ENCODE measurements at places on chromosomes 1 and 21.

GRCh38 chr1:37932759-37933158, 14.1 kb downstream of the INPP5B start:
- DNase-seq = no peak

DNA sequence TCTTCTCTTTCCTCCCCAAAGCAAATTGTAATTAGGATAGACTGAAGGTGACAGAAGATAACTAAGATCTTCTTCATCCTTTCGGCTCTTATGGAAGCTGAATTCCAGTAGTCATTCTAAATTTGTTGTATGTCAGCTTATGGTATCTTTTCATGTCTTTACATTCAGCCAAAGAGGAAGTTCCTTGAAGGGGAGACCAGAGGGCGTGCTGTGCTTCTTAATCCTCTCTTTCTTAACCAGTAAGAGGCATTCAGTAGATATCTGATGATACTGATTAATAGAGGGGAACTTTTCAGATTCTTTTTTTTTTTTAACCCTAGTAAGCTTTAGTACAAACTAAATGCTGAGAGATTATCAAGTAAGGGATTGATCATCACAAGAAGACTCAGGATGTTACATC, 102.3 kb downstream of the OSBPL9 start:
- DNase-seq = no peak

GRCh38 chr1:168709405-168710363, 19.3 kb downstream of the DPT start:
- no peak for DNase-seq

DNA sequence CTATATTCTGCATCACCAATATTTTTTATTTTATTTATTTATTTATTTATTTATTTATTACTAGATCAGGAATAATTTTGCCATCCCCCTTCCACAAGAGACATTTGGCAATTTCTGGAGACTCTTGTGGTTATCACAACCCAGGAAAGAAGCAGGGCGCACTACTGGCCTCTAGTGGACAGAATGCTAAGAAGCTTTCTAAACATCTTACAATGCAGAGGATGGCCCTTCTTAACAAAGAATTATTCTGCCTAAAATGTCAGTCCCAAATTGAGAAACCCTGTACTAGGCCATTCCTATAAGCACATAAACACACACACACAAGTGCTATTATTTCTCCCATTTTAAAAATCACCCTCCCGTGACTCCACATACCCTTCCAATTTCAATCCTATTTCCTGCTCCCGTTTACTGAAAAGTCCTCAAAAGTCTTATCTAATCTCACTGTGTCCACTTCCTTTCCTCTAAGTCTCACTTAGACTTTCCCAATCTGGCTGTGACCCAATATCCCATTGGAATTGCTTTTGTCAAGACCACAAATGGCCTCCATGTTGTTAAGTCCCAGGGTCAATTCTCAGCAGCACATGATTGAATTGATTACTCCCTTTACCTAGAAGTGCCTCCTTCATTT, 43.7 kb upstream of the RNF11 start:
- DNase-seq = peak; percentile 23

Data from NCI-H2107 (cell line).